Central memory CD4-positive, alpha-beta T cell (primary cell): ENCODE measurements at places on chromosomes 3 and 15.
A peak's percentile ranks its signal among the peaks of the same experiment; 100 is the strongest.

DNA sequence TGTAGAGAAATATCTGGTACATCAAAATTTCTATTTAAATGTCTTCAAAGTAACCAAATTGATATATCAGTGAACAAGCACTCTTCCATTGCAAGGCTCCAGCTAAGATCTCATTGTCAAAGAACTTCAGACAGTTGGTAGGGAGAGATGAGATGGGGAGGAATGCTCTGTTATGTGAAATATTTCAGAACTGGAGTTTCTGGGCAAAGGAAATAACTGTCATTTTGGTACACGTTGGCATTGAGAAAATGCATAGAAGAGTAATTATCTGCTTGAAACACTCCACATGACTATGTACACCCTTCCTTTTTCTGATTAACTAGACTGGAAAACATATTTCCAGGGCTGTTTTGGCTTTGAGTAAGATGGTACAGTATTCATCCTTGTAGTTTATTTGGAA, 297.5 kb upstream of the RASGRP1 start:
- no peak for DNase-seq

DNA sequence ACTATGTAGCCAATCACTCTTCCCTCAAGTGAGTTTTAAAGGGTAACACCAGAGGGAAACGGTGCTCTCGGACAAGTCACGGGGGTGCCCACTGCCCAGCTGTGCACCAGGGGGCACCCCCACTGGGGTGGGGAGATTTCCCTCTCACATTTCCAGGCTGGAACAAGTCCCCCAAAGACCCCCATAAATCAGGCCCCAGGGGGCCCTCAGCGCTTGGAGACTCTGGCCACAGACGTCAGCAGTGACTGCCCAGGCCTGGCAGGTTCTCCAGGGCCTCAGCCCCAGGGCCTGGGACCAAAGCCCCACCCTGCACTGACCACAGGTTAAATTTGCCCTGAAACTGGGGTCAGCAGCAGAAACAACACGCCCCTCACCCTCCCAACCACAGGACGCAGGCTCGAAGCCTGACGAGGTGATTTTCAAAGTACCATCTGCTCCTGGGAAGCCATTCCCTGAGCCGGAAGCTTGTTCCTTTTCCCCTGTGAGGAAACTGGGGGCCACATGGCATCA, 17.0 kb downstream of the XXYLT1 start:
- DNase-seq, result no peak

GRCh38 chr3:143152043-143152442, 32.5 kb downstream of the CHST2 start:
- DNase-seq, result no peak

GRCh38 chr3:60909526-60909925, 341.7 kb downstream of the FHIT start:
- no peak for DNase-seq

DNA sequence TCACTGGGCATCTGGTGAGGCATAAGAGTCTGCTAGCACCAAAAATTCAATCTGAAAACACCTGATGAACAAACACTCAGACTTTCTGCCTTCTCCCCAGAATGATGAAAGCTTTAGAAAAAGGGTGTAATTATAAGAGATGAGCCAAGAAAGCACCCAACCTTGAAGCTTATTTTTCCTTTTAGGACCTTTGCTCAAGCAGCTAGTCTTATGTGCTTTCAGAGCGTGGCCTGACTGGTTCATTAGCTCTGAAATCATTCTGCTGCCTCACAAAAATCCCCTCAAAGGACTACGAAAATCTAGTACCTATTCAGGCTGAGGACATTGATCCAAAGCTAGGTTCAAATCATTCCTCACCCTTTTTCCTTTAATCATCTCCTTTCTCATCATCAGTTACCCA, 662.3 kb downstream of the MAGI1 start:
- no peak for DNase-seq

DNA sequence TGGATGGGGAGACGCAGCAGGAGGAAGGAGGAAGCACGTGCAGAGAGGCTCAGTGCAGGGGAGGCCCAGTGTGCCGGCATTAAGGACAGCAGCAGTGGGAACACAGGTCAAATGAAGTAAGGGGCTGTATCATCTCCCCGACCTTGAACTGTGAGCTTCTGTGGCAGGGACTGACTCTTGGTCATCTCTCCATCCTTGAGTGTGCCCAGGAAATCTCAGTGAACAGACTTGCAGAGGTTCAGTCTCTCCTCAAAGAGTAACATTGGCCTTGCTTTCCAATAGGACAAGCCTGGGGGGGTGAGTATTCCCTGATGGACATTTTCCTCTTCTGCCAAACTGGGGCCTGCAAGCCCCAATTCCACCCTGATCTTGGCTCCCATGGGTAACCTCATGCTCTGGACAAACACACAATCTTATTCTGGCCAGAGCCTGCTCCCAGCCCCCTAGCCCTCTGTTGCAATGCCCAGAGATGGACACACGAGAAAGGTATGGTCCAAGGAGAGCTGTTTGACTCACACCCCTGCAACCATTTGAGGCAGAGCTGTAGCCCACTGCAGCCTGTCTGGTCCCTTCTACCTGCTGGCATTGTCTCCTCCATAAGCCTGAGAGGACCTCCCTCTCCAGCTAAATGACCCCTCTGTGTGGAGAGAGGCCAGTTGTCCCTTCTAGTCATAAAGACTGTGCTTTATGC, 50.9 kb downstream of the TLE3 start:
- DNase-seq, result no peak

GRCh38 chr3:143914257-143914656, 57.4 kb upstream of the DIPK2A start:
- no peak for DNase-seq

DNA sequence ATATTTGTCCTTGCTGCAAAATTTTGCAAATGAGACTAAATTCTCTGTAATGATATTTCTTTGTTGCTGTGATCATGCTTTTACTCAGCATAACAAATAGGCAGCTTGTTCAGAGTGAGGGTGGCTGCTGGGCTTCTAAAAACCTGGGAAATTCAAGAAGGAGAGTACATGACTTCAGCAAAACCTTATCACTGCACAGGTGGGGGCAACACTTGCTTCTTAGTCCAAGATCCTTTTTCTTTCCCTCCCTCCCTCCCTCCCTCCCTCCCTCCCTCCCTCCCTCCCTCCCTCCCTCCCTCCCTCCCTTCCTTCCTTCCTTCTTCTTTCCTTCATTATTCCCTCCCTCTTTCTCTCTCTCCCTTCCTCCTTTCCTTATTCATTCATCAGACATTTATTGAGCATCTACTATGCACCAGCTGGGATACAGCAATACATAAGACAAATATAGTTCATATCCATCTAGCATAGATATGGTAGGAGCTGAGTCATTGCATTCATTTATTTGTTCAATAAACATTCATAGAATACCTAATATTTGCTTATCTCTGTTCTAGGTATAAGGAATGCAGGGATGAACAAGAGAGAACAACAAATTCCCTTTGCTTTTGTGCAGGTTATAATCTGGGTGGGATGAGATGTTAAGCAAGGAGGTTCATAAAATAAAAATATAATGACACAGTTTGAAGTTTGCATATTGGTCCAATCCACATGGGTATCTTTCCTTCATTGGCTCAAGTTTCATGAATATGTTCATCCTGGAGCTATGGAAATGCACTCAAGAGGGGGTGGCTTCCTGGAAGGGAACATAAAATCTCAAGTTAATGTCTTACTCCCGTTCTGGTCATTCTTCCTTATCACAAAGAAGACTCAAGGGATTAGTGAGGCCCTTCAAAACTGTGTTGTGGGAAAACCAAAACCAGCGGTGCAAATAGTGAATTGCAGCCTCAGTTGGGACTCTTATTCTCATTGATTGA, 210.7 kb downstream of the PDCD6IP start:
- no peak for DNase-seq

- no peak for DNase-seq
These were observed 96.3 kb upstream of the CHRM5 start for GRCh38 chr15:33871980-33872379.

- DNase-seq, result no peak
These were observed 235.2 kb downstream of the GABRB3 start for GRCh38 chr15:26537663-26538062.

GRCh38 chr3:124116906-124117305, 125.0 kb upstream of the ROPN1 start:
- DNase-seq, result no peak

DNA sequence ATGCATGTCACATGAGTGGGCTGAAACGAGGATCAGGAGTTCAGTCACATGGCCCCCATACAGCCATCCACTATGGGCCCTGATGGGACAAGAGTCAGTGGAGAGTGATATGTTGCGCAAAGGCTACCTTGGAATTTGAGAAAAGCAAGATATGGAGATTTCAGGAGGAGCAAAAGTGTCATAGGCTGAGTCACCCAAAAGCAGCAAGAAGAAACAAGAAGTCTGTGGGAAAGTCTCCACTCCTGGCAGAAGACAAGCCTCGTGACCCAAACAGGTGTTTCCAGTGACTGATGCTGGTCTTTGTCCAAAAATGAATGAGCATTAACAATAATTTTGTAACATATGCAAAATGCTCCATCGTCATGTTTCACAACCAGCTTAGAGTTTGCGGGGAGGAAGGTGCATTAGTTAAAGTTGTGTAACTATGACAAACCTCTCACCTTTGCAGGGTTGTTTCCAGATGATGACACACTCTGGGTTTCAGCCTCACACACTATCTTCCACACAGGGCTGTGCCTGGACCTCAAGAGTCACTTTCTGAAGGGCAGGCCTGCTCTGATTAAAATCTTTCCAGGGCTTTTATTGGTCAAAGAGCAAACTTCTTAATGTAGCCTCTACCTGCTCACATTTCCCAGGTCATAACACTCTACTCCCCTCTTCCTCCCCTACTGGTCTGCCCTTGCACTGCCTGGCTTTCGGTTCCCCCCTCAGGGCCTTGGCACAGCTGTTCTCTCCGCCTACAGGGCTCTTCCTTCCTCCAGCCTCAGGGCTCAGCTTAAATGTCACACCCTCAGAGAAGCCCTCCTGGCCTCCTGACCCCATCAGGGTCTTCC, 3.9 kb upstream of the DNASE1L3 start:
- no peak for DNase-seq

GRCh38 chr3:94862703-94863102, 799.8 kb downstream of the NSUN3 start:
- no peak for DNase-seq

GRCh38 chr15:29795610-29796009, 26.7 kb downstream of the TJP1 start:
- DNase-seq, result no peak

- DNase-seq, result peak; percentile 18
These were observed 11.0 kb downstream of the KAT2B start for GRCh38 chr3:20051123-20051806.

- no peak for DNase-seq
These were observed 893.5 kb downstream of the TUSC7 start for GRCh38 chr3:117603097-117603496.

DNA sequence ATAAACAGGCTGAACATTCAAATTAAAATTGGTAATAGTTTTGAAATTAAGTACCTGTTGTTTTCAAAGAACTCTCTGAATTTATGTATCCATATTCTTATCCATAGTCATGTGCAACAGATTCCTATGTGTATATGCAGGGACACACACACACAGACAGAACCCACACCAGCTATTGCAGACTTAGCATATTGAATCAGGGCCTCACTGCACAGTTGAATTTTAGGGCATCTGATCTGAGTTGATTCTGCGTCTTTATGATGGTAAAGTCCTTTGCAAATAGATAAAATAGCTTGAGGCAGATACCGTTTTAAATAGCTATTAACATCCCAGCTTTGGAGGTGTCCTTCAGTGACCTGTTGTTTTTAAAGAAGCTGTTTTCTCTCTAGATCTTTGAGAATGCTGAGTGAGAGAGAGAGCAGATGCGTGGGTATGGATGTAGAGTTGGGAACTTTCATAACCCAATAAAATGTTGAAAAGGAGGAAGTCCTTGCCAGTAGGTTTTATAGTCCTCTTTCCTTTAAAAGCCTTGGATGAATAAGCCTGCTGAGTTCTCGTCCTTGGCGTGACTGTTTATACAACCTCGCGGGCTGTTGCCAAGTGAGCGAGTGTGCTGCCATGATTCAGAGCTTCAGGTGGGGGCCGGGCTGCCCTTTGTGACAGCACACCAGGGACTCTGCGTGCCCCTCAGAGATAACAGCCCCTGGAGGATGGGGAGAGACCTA, 18.3 kb downstream of the MYZAP start:
- no peak for DNase-seq

DNA sequence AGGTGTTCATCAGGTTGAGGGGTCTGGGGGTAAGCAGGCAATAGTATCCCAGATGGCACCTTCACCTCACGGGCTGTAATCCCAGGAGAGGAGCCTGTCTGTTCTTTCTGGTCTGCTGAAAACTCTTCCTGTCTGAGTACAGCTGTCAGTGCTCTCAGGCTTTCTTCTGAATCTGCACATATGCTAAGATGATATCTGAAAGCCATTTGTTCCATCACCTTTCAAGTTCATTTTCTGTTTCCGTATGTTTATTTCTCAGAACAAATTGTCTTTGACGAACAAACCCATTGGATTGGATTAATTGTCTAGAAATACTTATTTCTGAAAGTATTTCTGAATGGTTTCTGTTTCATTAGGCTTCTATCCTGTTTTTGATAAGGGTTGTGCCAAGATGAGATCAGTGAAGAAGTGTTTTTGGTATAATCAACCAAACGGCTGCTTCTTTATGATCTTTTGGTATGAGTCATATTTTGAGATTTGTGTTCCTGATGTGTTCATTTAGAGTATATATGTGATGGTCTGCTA, 13.3 kb downstream of the ZNF592 start:
- DNase-seq, result peak; percentile 19

DNA sequence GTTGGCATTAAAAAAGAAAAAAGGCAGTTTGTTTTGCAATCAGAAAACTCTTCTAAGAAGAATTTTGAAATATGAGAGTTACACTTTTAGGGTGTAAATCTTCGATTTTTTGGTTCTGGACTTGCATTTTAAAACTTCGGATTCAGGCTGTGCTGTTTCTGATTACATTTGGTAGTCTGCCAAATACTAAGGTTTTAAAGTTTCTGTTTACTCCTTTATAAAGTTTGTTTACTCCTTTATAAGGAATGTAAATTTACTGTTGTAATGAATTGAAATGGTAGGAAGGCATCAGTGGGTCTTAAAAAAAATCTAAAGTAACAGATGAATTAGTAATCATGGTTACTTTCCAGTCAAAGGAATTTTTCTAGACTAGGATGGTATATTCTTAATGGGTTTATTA, 14.1 kb downstream of the FXR1 start:
- no peak for DNase-seq

DNA sequence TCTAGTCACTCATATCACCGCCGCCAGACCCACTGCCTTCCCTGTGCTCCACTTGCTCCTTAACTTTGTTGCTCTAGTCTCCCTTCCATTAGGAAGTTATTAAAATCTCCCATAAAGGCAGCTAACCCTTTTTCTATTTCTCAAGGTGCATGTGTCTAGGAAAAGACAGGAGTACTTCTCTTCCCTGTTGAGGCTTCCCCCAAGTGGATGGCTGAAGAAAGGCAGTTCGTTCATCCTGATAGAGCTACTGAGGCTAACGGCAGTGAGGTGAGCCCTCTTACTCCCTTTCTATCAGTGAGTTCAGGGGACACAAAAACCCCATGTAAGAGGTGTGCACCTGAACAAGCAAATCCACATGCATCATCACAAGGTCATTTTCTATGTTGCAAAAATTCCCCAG, 397.8 kb downstream of the IGSF11 start:
- no peak for DNase-seq

DNA sequence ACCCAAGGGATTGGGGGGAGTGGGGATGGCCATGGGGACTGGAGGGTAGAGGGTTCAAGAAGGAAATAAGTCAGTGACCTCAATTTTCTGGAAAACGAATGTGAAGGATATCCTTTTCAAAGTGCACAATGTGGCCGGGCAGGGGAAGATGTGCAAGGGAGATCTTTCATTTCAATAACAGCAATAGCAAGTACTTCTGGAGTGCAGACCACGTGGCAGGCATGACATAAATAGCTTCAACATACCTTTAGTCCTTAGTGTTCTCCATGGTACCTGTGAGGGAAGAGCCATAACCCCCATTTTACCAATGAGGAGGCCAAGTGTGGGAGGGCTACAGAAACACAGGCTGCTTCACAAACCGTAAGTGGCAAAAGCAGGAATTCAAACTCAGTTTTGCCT, 138.7 kb downstream of the FOXP1 start:
- DNase-seq, result no peak
